ENCODE measurements at places on chromosomes 4 and X.

DNA sequence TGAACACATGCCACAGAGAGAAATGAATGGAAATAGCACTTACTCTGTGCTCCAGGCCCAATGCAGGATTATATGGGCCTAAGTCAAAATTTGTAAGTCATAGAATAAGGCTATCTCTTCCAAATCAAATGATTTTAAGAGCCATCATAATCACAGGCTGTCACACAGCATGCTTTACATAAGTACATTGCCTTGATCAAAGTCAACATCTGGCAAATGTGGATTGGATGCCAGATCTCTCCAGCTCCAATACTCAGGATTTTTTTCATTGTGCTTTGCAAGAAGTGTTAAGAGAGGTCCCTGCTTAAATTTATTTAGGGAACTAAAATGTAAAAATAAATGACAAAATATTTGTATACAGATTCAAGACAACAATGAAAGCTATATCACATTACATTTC, 299.9 kb downstream of the PRDM5 start:
- no peak for DNase-seq

DNA sequence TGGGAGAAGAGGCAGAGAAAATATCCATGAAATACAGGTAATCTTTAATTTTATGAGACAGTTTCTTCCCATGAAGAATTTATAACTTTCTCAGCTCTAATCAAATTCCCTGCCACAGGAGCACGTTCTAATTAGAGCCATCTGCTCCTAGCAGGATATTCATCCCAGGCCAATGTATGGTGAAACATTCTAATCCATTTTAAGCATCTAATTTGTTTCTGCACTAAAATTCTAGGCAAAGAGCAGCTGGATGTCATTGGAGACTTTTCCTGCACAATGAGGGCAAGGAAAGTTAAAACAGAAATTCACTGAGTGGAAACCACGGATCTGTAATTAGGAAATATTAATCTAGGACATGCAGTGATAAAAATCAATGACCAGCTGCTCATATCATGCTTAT, 107.7 kb upstream of the ZFP42 start:
- no peak for DNase-seq

- no peak for DNase-seq
Observed at GRCh38 chr4:55184600-55185523, 59.5 kb upstream of the KDR start.

DNA sequence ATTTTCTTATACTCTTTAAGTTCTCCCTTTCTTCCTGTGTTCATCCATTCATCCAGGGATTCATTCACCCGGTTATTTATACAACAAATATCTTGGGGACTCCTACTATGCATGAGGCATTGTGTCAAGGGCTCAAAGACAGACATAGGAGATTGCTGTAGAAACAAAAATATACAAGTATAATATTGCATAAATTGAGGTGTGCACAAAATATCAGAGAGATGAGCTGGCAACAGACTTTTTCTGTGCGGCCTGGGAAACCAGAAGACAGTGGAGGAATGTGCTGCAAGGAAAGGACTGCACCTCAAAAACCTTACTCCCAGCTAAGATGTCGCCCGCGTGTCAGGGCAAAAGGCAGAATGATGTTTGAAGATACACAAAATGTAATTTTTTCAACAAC, 9.6 kb downstream of the OTOP1 start:
- DNase-seq: no peak

GRCh38 chr4:26171941-26172340, 148.9 kb upstream of the RBPJ start:
- DNase-seq: no peak

- DNase-seq: no peak
Observed at GRCh38 chrX:104707572-104707971, 141.6 kb downstream of the IL1RAPL2 start.

DNA sequence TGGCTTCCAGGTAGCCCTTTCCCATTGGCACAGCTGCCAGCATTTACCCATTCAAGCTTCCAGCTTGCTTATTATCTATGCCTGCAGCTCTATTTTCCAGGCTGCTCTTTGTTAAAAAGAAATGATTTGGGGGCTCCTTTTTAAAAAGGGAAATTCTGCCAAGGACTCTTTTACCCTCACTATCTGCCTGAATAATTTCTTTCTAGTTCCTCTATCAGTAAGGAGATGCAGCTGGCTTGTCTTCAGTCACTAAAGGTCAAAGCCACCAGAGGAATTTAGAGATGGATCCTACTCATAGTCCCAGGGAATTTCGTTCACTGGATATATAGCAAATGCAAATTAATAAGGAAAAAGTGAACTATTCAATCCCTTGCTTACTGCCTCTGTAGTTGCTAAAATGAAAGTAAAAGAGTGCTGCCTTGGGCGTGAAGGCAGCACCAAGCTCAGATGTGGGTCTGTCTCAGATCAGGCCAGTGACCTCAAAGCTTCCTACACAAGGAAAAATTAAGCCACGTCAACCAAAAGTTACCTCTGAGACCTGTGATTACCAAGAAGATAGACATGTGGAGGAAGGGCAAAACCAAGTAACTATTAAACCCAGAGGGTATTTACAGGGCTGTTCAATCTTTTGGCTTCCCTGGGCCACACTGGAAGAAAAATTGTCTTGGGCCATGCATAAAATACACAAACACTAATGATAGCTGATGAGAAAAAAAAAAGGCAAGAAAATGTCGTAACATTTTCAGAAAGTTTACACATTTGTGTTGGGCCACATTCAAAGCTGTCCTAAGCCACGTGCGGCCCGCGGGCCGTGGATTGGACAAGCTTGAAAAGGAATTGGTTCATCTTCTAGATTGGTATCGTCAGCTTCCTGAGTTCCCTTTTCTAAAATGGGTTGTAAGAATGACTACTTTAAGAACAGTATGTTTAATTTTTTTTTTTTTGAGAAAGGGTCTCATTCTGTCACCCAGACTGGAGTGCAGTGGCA, 5.3 kb downstream of the ARSF start:
- DNase-seq: peak; percentile 34

DNA sequence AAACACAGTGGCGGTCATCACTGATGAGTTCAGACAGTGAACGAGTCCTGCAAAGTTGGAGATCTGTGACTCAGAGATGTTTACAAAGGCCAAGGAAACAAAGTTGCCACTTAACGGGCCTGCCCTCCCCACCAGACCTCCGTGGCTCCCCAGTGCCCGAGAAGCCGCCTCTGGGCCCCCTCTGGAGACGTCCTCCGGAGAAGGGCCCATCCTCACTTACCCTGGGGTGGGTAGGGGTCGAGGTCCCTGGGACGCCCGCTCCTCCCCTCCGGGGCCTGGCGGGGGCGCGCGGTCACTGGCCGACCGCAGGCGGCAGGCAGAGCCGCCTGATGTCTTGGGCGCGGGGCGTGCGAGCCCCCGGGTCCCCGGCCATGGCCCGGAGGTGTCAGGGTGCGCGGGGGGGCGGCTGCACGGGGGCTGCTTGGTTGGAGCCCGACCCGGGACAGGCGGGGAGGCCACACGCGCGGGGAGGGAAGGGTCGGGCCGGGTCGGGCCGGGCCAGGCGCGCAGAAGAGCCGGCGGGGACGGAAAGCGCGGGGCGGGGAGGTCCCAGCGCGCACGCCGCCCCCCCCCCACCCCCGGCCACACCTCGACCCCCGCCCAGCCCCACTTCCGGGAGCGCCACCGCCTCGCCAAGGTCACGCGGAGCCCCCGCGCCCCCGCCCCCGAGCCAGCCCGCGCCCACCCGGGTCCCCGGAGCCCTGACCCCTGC, 529 bp downstream of the DHRSX start:
- peak; percentile 22 for DNase-seq

- DNase-seq: no peak
Observed at GRCh38 chr4:52585379-52585778, 73.7 kb downstream of the USP46 start.

GRCh38 chr4:4364486-4365208, 22.3 kb upstream of the NSG1 start:
- DNase-seq: no peak

- DNase-seq: no peak
Observed at GRCh38 chr4:61556277-61556676, 356.2 kb downstream of the ADGRL3 start.

DNA sequence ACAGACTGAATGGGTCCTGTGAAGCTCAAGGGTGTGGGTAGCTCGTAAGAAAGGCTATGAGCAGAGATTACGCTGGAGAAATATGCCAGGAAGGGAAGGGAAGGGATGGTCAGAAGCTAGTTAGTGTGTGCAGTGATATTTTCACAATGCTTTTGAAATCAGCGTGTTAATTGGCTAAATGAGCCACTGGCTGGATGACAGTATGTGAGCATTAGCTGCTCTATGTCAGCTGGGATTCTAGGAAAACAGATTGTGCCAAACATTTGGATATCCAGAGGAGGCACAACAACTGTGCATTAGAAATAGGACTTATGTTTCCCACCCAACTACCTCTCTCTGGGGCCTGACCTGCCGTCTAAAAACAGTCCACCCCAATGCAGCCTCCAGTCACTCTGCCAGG, 168.5 kb downstream of the DHRSX start:
- DNase-seq: no peak

- DNase-seq: no peak
Observed at GRCh38 chr4:117664706-117665444, 369.4 kb upstream of the NDST3 start.

GRCh38 chrX:149937871-149938426, 342 bp downstream of the EOLA2 start:
- DNase-seq: no peak

GRCh38 chr4:76426272-76426671, 5.3 kb upstream of the CCDC158 start:
- DNase-seq: no peak

DNA sequence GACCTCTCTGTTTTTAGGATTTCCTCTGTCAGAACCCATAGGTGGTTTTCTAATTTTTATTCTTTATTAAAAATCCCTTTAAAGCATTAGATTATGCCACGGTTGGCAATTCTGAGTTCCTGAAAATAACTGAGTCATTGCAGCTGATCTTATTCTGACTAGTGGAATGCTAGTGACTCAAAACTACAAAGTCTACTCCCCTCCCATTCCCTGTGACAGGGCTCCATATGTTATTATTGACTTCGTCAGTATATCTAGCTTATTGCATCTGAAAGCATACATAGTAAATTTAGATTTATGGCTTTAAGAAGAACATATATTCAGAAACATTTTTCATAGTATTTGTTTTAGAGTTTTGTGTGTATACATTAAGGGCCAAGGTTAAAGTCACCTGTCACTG, 38.5 kb downstream of the HERC3 start:
- peak; percentile 32 for DNase-seq

DNA sequence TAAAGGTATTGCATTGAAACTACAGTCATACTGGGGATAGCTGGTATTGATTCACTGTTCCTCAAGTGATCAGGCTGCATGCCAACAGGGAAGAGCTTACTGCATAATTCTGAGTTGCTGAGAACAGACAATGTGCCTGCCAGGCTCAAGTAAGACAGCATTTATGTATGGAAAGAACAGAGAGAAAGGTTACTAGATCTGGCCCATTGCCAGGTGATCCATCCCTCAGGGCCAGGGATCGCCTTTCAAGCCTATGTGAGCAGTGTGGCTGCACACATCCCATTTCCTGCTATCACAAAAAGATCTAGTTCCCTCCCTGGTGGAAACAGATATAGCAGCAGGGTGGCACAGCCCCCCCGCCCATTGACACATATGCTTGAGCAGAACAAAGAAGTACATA, 254.0 kb downstream of the TMA16 start:
- no peak for DNase-seq

DNA sequence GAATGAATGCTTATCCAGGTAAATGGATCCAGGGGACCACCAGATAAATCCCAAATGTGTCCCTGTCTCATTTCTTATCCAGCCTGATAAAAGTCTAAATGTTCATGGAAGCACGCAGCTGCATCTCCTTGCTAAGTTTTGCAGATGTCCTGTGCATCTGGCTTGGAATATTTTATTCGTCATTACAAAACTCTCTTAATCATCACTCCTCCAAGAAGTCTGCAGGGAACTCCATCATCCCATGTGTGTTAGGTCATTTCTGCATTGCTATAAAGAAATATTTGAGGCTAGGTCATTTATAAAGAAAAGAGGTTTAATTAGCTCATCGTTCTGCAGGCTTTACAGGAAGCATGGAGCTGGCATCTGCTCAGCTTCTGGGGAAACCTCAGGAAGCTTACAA, 297.2 kb downstream of the HS3ST1 start:
- no peak for DNase-seq

DNA sequence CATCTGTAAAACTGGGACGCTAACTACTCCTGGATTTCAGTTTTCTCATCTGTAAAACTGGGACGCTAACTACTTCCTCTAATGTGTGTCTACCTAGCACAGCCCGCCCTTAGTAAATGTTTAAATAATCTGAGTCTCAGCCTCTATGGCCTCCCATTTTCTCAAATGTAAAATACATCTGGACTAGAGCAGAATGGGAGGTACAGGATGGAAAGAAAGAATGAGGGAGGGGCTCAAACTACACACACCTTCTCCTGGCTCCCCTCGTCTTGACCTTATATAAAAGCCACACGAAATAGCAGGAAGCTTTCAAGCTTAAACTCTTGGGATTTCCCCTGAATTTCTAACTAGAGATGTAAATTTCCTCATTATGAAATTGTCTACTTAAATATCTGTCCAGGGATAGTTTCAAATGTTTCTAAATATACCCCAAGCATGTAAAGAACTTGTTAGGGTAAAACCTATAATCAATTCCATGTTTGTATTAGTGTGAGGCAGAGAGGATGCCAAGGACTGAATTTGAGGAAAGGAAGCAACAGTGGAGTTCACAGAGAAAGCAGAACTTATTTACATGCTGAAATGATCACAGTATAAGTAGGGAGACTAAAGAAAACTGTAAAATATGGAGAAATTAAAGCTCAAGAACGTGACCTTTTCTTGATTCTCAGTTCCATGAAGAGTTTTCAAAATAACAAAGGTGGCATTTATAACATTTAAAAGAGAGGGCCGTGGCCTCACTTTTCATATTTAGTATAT, 220.0 kb downstream of the NWD2 start:
- DNase-seq: no peak

- peak; percentile 63 for DNase-seq
Observed at GRCh38 chr4:71009890-71010588, 16.6 kb downstream of the DCK start.

GRCh38 chr4:177237291-177237690, 72.4 kb upstream of the NEIL3 start:
- DNase-seq: no peak

- DNase-seq: no peak
Observed at GRCh38 chr4:100790836-100791615, 273.2 kb upstream of the EMCN start.

DNA sequence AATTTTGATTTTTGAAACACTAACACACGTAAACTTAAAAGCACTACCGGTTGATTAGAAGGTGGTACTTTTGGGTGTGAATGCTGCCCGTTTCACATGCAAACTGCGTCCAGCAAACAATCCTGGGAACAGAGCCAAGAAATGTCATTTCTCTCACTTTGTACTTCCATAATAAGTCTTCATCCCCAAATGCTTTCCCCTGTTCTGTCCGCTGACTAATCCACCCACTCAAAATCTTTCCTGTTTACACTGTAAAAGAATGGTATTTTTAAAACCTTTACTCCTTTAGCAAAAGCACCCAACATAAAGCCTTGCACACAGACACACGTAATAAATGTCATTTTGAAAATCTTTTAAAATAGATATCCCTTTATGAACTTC, 39.1 kb upstream of the PDLIM5 start:
- peak; percentile 12 for DNase-seq

- DNase-seq: no peak
Observed at GRCh38 chr4:82594456-82594855, 32.7 kb upstream of the TMEM150C start.

GRCh38 chr4:2871466-2871865, 27.8 kb downstream of the ADD1 start:
- DNase-seq: peak; percentile 23
